ENCODE measurements at places on chromosomes 7 and 10. TPM values are rescaled to one million over a fixed set of nuclear protein-coding genes. Genes with fewer than 3 reads are reported as not detected.
A peak's percentile ranks its signal among the peaks of the same experiment; 100 is the strongest.

The TMEM139 gene
- total RNA-seq: not detected

GRCh38 chr10:55747244-55747643 lies 613.8 kb downstream of the ZWINT start:
- DNase-seq: no peak

GRCh38 chr10:35192645-35193249 lies 66.1 kb downstream of the CREM start:
- no peak for DNase-seq

- DNase-seq: peak; percentile 84
Observed at GRCh38 chr10:29257106-29257783, 31.6 kb upstream of the LYZL1 start.

DNA sequence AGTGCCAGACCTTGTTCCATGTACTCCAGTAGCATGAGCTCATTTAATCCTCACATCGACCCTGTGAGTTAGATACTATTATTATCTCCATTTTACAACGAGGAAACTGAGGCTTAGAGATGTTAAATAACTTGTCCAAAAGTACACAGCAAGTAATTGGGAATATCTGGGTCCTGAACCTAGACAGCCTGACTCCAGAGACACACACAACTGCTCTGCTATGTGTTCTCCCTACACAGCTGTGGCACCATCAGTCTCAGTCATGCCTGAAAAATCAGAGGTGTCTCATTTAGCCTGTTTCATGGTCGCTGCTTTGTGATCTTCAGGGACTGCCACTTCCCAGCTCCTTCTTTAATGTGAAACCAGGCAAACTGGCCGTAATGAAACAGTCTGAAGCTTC lies 56.5 kb downstream of the COL1A2 start:
- no peak for DNase-seq

- no peak for DNase-seq
Observed at GRCh38 chr7:125661006-125661405, 731.4 kb upstream of the POT1 start.

GRCh38 chr10:23067939-23068775 lies 27.2 kb upstream of the MSRB2 start:
- peak; percentile 56 for DNase-seq

DNA sequence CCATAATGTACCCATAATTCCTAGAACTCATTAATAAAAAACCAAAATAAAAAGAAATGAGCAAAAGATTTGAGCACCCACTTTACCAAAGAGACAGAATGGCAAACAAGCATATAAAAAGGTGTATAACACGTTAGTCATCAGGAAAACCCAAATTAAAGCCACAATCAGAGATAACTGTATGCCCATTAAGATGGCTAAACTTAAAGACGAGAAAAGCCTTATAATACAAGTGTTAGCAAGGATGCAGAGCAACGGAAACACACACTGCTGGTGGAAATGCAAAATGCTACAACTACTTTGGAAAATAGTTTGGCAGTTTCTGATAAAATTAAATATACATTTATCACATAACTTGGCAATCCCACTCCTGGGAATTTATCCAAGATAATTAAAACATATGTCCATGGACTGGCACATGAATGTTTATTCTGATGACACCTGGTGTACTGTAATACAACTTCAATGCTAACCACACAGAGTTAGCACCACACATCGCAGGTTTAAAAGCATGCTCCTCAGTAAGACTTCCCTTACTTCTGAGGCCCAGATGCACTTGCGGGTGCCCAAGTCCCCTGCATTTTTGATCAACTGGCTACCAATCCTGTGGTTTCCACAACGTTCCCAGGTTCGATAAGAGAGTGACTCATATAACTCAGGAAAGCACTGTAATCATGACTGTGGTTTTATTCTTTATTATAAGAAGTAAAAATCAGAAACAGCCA lies 158.6 kb downstream of the SNX13 start:
- peak; percentile 55 for DNase-seq

DNA sequence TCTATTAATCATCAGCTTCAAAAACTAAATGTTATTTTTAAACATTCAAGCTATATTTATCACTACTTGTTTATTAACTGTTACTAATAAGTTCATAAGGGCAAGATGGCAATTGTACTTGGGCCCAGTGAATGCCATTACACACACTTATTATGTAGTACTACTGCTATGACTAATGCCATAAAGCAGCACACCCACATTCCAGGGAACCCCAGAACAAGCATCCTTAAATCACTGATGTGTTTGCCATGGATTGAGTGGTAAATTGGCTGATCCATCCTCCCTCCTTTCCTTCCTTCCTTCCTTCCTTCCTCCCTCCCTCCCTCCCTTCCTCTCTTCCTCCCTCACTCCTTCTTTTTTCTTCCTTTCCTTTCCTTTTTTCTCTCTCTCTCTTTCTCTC lies 37.4 kb upstream of the RSU1 start:
- peak; percentile 15 for DNase-seq

GRCh38 chr7:154587792-154588191 lies 415.1 kb downstream of the PAXIP1 start:
- no peak for DNase-seq

GRCh38 chr7:42561797-42562196 lies 324.8 kb upstream of the GLI3 start:
- no peak for DNase-seq

DNA sequence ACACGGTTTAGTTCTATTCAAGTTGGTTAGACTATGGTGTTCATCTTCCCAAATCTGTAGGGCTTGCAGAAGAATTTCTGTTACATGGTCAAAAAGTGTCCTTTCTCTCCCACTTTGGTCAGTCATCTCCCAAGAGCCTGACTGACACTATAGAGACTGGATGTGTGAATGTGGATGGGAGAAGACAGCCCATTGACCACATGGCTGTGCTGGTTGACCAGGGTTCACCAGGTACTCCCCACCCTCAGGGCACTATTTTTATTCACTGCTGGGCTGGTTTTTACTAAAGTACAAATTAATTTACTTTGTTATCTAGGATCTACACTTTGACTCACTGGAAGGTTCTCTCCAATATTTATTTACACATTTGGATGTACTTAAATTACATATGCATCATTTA lies 2.3 kb downstream of the ZNF804B start:
- no peak for DNase-seq

DNA sequence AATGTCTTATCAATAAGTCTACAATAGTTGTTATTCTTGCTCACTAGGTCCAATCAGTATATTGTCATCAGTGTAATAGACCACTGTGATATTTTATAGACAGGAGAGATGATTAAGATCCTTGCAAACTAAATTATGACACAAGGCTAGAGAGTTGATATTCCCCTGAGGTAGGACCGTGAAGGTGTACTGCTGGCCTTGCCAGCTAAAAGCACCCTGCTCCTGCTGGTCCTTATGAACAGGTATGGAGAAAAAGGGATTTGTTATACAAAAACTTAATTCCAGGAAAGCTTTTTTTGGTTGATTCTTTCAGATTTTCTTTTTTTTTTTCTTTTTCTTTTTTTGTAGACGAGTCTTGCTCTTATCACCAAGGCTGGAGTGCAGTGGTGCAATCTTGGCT lies 16.8 kb upstream of the TMEM213 start:
- no peak for DNase-seq
